Activated T-helper 17 cell treated with anti-CD3 and anti-CD28 coated beads, Interleukin-2, amount 50 U/mL, for 72 hours (primary cell): ENCODE measurements at places on chromosomes 1 and 21. TPM values are rescaled to one million over a fixed set of nuclear protein-coding genes. Genes with fewer than 3 reads are reported as not detected.

DNA sequence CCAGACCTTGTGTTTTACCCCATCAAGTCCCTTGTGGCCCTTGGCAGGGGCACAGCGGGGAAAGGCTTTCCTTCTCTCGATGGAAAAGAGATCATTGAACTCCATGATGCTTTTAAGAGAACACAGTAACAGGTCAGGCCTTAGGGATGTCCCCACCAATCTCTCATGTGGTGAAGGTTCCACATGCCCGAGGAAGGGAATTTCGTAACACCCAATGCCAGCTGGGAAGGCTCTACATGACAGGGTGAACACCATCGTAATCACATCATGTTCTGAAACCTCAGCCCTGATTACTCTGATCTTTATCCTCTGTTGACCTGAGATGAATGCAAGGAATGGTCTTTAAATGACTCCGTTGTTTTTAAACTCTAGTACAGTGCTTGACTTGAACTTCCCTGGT, 105.5 kb upstream of the SPAG17 start:
- ATAC-seq, result no peak

GRCh38 chr1:96296991-96297390, 424.6 kb upstream of the PTBP2 start:
- no peak for ATAC-seq

Gene OR2T5
- not detected for total RNA-seq

Gene GRHL3
- not detected for total RNA-seq

Gene SPRR1B
- not detected for total RNA-seq
